ENCODE measurements at places on chromosomes 11 and 22.

GRCh38 chr11:102592634-102593581 lies 32.2 kb downstream of the MMP20 start:
- DNase-seq = no peak

- no peak for DNase-seq
These were observed 11.1 kb downstream of the OR5B3 start for GRCh38 chr11:58395581-58395980.

DNA sequence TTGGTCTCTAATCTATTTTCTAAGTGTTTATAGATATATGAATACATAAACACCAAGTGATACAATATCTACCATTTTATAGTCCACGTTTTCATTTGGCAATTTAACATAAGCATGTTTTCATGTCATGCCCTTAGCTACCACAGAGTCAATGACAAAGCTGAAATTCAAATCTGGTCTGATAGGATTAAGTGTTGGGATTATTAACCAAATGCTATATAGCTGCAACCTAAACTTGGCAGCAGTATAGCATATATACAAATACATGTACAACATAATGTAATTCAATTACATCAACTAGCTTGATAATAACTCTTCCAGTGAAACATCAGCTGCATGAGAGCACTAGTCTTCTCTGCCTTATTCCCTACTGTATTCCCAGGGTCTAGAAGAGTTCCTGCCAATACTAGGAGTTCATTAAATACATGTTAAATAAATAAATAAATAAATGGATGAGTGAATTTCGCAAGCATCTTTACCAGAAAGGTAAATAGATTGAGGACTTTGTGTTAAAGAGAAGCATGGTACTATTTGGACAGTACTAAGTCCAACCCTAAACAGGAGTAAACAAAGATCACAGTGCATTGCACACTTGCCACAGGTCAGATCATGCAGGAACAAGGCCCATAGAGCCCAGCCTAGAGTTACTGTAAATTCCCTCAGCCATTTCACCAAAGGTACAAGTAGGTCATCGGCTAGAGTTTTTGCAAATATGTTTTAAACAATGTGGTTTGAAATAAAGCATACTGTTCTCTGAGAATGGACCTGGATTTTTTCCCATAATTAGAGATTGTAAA lies 12.8 kb downstream of the SAA4 start:
- no peak for DNase-seq

DNA sequence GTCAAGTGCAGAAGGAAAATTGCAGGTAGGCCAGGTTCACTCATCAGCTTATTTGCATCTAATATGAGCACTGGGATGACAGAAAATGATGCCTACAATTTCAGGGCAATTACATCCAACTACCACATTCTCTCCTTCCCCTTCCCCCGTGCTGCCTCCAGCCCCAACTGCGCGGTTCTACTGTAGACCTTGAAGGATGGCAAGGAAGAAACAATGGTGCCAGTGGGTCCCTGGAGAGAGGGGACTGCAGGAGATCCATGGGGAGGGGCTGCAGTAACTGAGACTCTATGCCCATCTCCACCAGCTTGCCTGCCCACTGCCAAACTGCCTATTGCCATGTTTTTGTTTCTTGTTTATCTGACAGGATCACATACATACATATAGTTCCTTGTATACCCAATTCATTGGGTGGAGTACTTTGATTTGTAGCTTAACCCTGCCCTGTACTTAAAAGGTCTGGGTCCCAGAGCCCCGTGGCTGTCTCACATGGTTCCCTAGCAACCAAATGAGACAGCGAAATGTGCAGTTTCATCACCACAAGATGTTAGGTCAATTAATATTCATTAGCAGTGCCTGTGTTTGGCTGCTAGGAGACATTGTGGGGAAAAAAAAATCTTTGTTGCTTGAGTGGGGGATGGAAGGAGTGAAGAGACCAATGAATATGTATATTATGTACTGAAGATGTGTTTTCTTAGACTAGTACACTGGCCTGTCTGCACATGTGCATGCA lies 253.5 kb upstream of the PLET1 start:
- no peak for DNase-seq

DNA sequence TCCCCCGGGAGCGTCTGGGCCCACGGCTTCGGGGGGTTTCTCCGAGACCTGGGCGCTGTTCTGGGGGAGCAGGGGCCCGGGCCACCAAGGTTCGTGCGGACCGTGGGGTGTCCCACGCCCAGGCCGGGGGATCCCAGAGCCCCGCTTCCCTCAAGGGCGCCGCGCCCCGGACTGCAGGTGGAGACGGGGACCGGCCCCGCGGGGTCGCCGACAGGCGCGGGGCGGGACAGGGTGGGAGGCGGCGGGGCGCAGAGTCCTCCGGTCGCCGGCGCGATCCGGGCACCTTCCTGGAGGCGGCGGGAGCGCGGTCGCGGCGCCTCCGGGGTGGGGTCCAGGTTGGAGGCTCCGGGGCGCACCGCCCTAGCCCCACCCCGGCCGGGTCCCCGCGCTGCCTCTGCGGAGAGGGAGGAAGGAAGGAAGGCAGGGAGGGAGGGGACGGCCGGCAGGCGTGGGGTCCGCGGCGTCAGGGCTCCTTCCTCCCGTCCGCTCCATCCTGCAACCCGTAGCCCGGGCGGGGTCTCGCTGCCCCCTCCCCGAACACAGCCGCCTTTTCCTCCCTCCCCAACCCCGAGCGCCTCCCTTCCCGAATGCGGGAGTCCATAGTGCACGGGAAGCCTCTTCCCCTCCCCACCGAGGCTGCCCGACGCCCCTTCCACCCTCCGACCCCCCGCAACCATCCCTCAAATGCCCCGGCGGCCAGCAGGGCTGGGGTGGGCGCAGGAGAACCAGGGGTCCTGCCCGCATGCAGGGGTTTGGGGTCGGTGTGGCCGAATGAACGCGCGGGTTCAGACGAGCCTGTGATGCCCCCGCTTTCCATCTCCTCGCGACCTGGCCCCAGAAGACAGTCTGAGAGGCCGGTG lies 4.3 kb upstream of the ZBED4 start:
- DNase-seq = no peak

DNA sequence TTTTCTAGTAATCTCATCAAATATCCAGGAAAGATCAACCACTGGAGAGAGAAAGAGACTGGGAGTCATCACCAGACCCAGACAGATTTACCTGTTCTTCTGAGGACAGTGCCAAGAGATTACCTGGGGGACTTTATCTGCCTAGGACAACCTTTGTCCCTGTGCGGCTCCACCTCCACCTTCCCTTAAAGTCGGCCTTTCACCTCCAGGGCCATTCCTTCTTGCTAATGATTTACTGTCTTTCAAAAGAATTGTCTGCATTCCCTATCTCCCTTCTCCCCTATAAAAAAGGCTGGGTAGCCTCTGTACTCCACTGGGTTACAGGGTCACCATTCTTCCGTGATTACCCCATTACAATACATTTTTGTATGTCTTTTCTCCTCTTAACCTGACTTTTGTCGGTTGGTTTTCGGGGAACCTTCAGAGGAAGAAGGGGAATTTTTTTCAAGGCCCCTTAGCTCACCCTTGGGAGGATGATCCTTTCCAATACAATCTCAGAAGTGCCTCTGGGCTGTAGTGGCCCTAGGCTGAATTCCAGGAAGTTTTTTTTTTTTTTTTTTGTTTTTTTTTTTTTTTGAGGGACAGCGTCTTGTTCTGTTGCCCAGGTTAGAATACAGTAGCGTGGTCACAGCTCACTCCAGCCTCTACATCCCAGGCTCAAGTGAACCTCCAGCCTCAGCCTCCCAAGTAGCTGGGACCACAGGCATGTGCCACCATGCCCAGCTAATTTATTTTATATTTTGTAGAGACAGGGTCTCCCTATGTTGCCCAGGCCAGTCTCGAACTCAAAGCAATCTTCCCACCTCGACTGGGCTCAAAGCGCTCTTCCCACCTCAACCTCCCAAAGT lies 1.5 kb upstream of the HMOX1 start:
- no peak for DNase-seq

- no peak for DNase-seq
These were observed 26.6 kb downstream of the YPEL1 start for GRCh38 chr22:21708960-21709359.

GRCh38 chr11:44248109-44248508 lies 61.8 kb downstream of the ALX4 start:
- no peak for DNase-seq

- DNase-seq = no peak
These were observed 553 bp upstream of the LDLRAD3 start for GRCh38 chr11:35943309-35943708.

DNA sequence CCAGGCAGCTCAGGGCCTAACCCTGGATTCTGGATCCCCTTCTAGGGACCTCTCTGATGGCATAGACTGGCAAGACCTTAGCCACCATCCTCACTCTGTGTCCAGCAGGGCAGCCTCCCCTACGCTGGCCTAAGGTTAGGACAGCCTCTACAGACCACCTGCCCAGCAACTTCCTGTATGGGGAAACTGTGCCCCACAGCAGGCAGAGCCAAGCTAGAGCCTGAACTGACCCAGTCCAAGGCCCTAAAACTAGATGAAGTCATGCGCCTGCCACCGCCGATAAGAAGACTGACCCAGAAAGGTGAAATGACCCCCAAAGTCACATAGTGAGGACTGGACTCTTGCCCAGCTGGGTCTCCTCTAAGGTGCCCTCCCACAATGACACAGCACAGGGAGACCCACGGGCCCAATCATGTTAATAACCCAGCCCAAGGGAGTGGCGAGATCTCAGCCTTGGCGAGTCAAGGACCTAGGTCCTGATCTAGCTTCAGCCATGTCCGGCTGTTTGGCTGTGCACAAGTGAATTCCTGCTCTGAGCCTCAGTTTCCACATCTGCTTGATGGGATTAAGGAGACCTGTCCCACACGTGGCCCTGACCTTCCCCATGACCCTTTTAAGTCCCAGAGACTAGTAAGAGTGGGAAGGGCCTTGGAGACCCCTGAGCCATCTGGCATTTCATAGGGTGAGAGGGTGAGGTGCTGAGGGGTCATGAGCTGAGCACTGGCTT lies 17.6 kb downstream of the STARD10 start:
- DNase-seq = no peak

DNA sequence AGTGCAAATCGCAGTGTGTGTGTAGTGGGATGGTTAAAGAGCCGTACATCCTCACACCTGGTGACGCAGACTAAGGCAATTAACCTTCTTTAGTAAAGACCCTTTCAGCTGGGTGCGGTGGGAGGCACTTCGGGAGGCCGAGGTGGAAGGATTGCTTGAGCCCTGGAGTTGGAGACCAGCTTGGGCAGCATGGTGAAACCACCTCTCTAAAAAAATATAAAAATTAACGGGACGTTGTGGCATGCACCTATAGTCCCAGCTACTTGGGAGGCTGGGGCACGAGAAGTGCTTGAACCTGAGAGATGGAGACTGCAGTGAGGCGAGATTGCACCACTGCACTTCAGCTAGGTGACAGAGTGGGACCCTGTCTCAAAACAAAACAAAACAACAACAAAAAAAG lies 31.5 kb downstream of the ZBTB16 start:
- no peak for DNase-seq

Measured in activated CD8-positive, alpha-beta memory T cell treated with anti-CD3 and anti-CD28 coated beads, Interleukin-2, amount 50 U/mL, for 48 hours (primary cell).